NCI-H1417 (cell line): ENCODE measurements at places on chromosomes 7 and 10.

DNA sequence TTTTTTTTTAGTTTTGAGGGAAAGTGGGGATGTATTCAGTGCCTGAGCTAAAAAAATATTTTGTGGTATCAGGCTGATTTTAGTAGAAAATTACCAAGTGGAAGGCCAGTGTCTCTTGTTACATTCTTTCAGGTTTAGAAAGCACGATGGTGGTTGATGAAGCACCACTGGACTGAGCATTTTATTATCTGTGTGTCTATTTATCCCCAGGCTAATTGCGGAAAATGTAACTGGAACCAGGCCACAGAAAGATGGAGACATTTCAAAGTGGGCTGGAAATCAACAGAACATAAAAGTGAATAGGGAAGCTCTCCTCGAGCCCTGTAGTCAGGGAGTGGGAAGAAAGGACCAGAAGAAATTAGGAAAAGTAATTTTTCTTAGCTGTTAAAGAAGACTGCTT is 261.0 kb downstream of the STK31 start:
- DNase-seq: no peak

GRCh38 chr10:43673471-43673870 is 24.8 kb upstream of the ZNF32 start:
- no peak for DNase-seq

DNA sequence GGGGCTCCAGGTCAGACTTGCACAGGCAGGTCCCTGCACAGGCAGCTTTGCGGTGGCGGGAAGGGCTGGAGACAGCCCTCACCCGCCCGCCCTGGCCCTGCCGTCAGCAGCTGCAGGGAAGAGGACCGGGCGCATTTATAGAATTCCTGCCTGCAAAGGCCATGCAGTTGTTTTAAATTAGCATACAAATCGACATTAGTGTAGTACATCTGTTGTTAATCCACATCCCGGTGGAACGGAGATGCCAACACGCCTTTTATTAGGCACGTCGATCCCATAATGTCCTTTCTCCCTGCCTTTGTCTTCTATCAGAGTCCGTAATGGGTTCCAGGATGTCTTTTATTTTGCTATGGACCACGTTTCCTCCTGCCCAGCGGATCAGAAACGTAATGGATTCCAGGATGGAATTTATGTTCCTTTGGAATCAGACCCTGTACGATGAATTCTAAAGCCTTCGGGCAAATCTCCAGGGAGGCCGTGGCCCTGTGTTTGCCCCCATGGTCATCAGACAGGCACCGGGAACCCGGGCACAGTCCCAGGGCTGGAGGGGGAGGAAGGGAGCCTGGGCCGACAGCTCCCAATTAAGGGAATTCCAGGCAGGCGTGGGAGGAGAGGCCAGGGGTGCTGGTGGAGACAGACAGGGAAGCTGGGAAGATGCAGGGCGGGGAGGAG is 123.9 kb downstream of the COL26A1 start:
- no peak for DNase-seq

GRCh38 chr7:112462236-112462635 is 12.0 kb downstream of the IFRD1 start:
- DNase-seq: no peak

DNA sequence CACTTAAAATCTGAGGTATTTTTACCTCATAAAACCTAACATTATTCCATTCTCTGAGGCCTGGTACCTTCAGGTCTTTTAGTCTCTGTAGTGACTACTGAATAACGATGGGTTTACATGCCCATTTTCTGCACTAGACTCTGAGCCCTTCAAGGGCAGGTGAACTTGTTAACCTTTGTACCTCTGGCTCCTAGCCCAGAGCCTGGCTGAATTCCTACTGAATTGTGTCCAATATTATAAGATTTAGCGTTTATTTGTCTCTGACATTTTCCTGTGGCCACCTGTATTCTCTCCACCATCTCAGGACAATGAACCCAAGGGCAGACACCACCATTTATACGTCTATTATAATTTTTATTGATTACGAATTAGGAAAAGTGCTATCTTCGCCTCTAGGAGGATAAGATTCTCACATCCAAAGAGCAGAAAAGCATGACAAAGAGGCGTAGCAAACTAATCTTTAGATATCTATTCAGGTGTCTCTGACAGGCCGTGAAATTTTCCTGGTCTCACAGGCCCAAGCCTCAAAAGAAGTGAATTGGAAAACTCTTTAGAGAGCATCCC is 27.9 kb upstream of the HNRNPH3 start:
- DNase-seq: no peak

DNA sequence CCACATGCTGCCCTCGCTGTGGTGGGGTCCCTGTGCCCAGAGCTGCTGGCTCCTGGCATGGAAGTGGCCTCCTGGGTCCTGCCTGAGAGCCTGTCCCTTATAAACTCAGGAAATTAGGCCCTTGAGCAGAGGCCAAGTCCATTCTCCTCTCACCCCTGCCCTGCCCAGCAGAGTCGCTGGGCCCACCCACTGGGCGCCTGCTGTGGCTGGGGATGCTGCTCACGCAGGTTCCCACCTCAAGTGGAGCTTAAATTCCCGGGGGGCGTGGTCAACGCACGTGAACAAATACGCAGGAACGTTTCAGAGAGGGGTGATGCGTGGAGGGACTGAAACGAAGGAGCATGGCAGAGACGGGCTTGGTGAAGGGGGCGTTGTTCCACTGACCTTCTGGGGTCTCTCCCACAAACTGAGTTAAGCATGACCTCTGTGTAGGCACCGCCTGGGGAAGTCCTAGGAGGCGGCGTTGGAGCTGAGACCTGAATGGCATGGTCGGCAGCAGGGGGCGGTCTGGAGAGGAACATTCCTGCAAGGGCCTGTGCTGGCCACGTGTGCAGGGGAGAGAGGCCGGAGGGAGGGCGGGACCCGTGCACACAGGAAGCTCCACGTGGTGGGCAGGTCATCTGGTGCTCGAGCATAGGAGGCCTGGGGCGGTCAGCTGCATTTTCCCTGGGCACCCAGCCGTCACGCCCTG is 27.9 kb downstream of the FAM20C start:
- DNase-seq: peak; percentile 88

- DNase-seq: no peak
Observed at GRCh38 chr7:41870461-41871138, 167.7 kb upstream of the INHBA start.

- no peak for DNase-seq
Observed at GRCh38 chr7:47604496-47604890, 22.6 kb upstream of the TNS3 start.

DNA sequence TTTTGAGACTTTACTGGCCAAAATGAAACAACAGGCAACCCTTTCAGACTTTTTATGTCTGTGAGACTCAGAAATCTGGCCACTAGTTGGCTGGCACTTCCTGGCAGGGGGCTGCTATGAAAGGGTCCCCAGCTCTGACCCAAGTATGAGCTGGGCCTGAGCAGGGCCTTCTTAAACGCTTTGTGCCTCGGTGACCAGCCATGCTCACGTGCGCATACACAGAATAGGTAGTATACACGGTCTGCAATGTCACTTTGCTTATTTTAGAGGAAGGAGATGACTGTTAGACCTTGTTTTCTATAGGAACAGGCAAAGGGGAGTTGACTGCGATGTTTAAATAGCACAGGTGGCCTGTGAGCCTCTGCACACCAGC is 129.6 kb downstream of the VIPR2 start:
- no peak for DNase-seq

- DNase-seq: no peak
Observed at GRCh38 chr10:44946205-44946604, 13.4 kb upstream of the RASSF4 start.

DNA sequence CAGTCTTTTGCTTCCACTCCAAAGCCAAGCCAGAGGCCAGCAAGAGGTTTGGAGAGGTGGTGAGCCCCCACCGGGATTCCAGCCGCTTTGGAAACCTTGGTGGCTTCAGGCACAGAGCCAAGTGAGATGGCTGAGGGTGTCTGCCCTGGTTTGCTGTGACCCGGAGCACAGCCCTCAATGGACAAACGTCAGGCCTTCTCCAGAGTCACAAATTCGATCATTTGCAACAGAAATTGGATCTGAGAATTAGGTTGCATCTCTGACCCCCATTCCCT is 885 bp upstream of the NKX1-2 start:
- DNase-seq: no peak

DNA sequence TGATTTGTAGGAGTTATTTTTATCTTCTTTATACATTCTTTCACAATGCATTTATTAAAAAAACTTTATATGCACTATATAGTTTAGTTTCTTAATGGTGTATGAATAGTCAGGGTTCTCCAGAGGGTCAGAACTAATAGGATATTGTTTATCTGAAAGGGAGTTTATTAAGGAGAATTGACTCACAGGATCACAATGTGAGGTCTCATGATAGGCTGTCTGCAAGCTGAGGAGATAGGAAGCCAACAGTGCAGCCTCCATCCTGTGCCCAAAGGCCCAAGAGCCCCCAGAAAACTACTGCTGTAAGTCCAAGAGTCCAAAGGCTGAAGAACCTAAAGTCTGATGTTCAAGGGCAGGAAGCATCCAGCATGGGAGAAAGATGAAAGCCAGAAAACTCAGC is 192.8 kb upstream of the AHR start:
- no peak for DNase-seq

DNA sequence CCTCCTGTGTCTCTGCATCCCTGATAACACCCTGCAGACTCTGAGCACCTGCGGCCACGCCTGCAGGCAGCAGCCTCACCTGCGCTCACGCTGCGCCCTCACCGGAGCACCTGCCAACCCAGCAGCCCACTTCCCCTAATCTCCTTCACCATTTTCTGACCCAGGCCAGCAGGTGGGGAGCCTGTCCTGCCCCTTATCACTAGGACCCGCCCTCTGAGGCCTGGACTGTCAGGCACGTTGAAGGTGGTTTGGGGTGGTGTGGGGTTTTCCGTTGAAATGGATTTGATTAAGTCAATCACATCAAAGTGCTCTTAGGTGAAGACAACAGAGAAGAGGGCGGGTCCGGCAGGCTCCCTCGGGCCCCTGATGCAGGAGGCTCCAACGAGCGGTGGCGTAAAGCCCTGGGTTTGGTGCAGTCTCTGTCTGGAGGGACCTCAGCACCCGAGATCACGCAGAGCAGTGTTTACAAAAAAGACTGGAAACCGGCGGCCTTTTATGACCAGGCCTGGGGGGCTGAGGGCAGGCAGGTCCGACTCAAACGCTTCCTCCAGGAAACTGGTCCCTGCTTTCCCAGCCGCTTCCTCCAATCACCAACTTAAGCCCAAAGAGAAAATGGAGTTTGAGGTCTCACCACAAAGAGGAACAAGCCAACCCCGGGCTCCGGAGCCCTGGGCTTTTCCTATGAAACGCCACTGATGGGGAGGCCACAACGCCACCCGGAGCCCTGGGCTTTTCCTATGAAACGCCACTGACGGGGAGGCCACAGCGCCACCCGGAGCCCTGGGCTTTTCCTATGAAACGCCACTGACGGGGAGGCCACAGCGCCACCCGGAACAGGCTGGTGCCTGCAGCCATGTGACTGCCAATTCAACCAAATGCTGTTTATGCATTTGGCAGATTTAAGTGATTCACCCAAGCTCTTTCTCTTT is 45.5 kb downstream of the DPYSL4 start:
- peak; percentile 70 for DNase-seq

GRCh38 chr7:102933763-102934162 is 21.0 kb downstream of the LRRC17 start:
- DNase-seq: no peak

DNA sequence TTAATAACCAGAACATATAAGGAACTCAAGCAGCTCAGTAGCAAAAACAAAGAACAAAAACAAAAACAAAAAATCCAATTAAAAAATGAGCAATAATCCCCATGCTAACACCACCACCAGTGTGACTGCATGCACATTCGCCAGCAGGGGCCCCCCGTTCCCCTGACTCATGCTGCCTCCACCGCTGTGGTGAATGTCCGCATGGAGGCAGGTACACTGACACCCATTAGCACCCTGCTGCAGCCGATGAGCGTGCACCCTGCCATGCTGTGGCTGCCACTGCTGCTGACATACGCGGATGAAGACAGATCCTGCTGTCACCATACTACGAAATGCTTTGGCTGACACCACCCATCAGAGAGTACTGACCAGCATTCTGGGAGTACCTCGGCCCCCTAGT is 321.6 kb upstream of the LRRTM3 start:
- no peak for DNase-seq

GRCh38 chr7:954330-955238 is at the start of gene ADAP1:
Gene ADAP1 (minus strand): TSS chr7:954680. CDS start chr7:954477, 203 bp downstream.
- peak; percentile 50 for DNase-seq

DNA sequence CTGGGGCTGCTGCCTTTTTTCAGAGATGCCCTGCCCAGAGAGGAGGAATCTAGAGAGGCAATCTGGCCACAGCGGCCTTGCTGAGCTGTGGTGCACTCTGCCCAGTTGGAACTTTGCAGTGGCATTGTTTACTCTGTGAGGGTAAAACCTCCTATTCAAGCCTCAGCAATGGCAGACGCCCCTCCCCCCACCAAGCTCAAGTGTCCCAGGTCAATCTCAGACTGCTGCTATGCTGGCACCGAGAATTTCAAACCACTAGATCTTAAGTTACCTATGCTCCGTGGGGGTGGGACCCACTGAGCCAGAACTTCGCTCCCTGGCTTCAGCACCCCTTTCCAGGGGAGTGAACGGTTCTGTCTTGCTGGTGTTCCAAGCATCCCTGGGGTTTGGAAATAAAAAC is 77.2 kb downstream of the EXOC4 start:
- DNase-seq: no peak

GRCh38 chr7:55964261-55965099 is at the start of gene NIPSNAP2:
Gene NIPSNAP2 (plus strand): TSS chr7:55964585. CDS start chr7:55964610, 25 bp downstream.
- DNase-seq: peak; percentile 81

DNA sequence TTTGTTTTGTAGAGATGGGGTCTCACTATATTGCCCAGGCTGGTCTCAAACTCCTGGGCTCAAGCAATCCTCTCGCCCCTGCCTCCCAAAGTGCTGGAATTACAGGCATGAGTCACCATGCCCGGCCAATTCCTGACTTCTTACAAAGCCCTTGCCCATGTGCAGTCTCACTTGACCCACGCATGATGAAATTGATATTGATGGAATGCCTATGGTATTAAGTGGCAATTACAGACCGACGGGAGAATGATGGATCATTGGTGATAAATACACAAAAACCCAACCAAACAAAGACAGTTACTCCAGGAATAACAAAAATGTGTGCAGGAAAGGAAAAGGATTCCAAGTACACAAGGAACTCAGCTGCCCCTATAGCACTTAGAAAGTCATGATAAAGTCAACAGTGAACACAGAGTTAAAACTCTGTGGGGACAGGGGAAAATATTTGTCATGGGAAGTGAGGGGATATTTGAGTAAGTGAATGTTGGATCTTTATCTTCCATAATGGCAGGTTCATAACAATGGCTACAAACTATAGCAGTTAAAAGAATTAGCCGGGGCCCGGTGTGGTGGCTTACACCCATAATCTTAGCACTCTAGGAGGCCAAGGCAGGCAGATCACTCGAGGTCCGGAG is 21.6 kb downstream of the HIP1 start:
- DNase-seq: no peak

GRCh38 chr7:139714163-139714901 is 63.5 kb downstream of the HIPK2 start:
- no peak for DNase-seq

GRCh38 chr10:129837909-129838582 is 126.0 kb downstream of the EBF3 start:
- no peak for DNase-seq
